ENCODE measurements at places on chromosomes 1 and 21. TPM values are rescaled to one million over a fixed set of nuclear protein-coding genes. Genes with fewer than 3 reads are reported as not detected.
A peak's percentile ranks its signal among the peaks of the same experiment; 100 is the strongest.

PRAMEF26 gene
- not detected for polyA plus RNA-seq

RIT1 gene
- 30.5 TPM for polyA plus RNA-seq

DEPDC1 gene
- polyA plus RNA-seq = 15.3 TPM

CFHR4 gene
- polyA plus RNA-seq = not detected

VHLL gene
- polyA plus RNA-seq = not detected

S1PR1 gene
- polyA plus RNA-seq = 48.5 TPM

LORICRIN gene
- polyA plus RNA-seq = not detected

CAMTA1 gene
- 159 TPM for polyA plus RNA-seq

NBPF4 gene
- polyA plus RNA-seq = not detected

DNA sequence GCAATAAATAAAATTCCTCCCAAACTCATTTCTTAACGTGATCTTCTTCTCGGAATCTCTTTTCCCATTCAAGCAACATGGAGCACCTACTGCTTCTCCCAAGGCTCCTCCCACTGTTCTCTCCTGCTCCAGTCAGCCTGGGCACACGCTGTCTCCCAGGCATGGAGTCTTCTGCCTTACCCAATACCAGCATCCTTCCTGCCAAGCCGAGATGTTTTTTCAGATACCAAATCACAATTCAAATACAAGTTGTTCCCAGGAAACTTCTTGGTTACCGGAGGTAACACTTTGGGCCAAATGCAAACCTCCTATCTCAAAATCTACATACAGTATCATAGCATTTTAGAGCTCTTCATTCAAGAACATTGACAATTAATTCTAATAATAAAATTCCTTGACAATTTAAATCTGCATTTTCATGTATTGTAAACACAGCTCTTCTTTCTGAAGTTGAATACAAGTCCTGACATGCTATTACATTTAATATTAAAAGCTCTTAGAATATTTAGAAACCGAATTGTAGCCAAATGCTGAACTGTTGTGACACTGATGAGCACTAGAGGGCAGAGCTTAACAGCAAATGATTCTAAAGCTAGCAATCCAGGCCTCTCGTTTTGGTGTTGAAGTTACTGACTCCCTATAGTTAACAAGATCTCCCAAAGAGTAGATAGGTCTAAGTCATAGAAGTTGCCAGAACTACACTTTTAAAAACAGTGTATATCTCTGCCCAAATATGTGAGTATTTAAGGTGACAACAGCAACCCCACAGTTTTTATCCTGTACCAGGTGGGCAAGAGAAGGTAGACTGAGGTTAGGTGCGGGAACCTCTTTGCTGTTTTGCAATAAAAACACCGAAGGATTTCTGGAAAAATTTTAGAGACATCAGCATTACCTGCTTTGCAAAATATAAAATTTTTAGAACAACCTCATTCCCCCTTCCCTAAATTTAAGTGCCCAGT is 52.3 kb downstream of the BCAR3 start:
- DNase-seq = peak; percentile 86

DNA sequence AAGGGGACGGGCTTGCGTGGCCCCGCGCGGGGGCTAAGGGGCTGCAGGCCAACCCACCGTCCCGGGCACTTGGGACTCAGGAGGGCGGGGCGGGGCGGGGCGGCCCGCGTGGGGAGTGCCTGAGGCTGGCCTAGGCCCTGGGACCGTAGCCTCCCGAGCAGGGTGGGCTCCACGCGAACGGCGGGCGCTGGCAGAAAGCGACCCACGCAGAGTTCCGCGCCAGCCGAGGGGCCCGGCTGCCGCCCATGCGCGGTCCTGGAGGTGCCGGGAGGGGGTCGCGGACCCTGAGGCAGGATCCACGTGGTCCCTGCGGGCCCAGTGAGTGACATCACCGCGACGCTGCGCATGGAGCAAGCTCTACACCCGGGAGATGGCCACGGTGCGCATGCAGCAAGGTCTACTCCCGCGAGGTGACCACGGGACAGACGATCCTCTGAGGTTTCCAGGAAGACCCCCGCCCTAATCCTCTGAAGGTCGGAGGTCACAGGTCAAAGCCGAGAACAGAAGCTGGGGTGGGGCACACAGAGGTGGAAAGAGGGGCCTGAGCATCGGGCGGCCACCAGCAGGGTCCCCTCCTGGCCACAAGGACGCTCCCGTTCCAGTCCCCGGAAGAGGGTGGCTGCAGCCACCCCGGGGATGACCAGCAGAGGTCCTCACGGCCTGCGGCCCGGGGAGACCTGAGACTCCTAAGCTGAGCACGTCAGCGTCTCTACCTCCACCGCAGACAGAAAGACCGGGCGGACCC is 13.5 kb upstream of the SLC19A1 start:
- DNase-seq = peak; percentile 80

GRCh38 chr1:56390934-56391731 is 188.2 kb downstream of the PLPP3 start:
- no peak for DNase-seq

DNA sequence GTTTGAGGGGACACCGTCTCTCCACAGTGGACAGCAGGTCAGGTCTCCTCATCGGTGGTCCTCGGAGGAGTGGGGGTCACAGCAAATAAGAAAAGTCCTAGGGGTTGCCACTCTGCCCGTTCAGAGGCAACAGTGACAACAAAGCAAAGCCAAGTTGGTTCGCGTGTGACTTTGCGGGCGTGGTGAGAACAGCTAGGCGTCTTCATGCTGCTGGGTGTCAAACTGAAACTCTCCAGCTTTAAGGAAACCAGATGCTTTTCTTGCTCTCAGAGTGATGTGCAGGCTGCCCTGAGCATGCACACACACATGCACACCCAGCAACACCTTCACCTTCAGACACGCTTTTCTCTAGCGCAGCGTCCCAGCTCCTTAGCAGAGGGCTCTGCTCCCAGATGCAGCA is 70.1 kb upstream of the ARHGEF16 start:
- DNase-seq = peak; percentile 59

DNA sequence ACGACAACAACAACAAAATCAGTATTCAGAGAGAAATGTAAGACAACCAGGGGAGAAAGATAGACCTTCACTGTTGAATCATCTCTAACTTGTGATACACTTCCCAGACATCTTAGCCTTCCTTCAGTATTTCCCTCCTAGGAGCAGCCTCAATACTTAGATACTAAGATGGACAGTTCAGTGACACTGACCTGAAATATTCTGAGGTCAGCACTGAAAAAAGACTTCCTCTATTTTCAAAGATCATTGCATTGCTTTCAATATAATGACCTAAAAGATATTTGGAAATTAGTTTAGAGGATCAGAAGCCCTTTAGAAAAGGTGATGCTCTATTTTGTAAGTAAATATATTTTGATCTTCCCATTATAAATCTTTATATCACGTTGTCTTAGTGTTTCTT is 101.0 kb downstream of the MRPL39 start:
- no peak for DNase-seq

DNA sequence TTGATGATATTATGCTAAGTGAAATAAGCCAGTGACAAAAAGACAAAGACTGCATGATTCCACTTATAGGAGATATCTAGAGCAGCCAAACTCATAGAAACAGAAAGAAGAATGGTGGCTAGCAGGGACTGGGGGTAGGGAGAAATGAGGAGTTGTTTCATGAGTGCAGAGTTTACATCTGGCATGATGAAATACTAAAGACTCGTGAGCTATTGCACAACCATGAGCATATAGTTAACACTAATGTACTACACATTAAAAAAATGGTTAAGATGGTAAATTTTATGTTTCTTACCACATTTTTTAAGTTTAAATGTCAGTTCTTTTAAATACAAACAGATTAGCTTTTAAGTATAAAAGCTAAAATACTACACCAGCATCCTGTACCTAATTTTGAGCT is 57.8 kb downstream of the ESRRG start:
- peak; percentile 2 for DNase-seq

GRCh38 chr1:33288976-33289857 is 31.7 kb downstream of the A3GALT2 start:
- DNase-seq = no peak

GRCh38 chr1:99970713-99971255 is 988 bp downstream of the SLC35A3 start:
- peak; percentile 47 for DNase-seq

DNA sequence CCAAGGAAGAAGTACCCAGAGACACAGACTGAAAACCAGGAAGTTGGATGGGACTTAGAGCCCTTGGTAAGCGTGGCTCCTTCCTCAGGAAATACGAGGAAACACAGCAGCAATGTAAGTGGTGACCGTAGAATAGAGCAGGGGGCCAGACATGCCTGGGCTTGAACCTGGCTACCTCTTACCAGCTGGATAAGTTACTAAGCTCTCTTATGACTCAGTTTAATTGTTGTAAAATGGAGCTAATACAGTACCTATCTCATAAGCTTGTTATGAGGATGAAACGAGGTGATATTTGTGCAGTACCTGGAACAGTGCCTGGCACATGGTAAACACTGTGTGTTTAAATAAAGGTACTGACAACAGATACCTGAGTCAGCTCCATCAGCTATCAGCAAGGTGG is 19.2 kb downstream of the EBNA1BP2 start:
- DNase-seq = no peak

- no peak for DNase-seq
These were observed 14.2 kb downstream of the NTPCR start for GRCh38 chr1:232964601-232965000.

DNA sequence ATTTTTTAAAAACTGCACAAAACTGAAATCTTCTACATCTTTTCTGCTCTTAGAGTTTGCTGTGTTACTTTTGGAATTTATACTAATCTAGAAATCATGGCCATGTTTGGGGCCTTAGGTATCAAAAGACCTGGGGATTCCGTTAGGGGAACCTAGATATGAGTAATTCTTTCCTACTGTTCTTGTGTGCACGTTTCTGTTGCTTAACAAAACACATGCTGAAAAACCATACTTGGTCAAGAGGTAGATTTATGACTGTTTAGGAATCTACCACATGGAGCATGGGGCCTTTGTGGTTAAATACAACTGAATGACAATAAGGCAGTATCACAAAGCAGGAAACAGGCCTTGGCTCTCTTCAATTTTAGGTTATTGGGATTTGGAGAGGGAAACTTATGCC is 291.9 kb upstream of the USP25 start:
- peak; percentile 32 for DNase-seq

GRCh38 chr1:47577303-47578025 is 139.6 kb downstream of the FOXD2 start:
- no peak for DNase-seq
